Left ventricle myocardium superior (tissue), 1 donor: ENCODE measurements at places on chromosomes 2 and 18. TPM values are rescaled to one million over a fixed set of nuclear protein-coding genes. Genes with fewer than 3 reads are reported as not detected.
A peak's percentile ranks its signal among the peaks of the same experiment; 100 is the strongest.

GRCh38 chr2:47251404-47251675 is 96.2 kb upstream of the STPG4 start:
- DNase-seq = no peak

DNA sequence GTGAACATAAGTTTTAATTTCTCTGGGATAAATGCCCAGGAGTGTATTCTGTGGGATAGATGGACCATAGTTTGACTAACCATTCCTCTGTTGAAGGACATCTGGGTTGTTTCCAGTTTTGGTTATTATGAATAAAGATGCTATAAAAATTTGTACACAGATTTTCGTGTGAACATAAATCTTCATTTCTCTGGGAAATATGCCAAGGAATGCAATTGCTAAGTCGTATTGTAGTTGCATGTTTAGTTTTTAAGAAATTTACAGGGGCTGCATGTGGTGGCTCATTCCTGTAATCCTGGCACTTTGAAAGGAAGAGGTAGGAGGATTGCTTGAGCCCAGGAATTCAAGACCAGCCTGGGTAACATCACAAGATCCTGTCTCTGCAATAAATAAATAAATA is 6.9 kb upstream of the SLC11A1 start:
- no peak for DNase-seq

- no peak for DNase-seq
Observed at GRCh38 chr2:101779190-101779589, 81.7 kb downstream of the MAP4K4 start.

GRCh38 chr18:37270038-37270665 is 295.4 kb downstream of the CELF4 start:
- DNase-seq = peak; percentile 40

GRCh38 chr2:4533806-4534205 is 830.4 kb downstream of the DCDC2C start:
- no peak for DNase-seq

- peak; percentile 86 for DNase-seq
Observed at GRCh38 chr2:166375736-166376487, at the start of gene SCN9A. Gene SCN9A, minus strand, starts transcription at chr2:166375944. Its CDS starts 64,188 bp downstream, at chr2:166311756.

DNA sequence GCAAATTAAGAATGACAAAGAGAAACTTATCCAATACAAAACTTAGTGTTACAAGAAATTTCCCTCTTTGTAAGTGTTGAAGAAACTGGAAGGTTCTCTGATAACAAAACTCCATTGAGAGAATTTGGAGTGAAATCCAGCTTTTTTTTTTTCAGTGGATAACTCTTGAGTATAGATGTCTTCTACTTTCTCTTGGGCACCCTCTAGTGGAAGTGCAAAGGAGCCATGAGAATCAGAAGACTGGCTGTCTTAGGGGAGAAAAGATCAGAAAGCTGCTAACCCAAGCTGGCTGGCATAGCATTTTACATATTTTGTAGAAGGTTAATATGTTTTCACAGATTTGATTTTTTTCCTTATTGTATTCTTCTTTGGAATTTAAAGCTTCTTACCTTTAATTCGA is 138.8 kb upstream of the SATB2 start:
- DNase-seq = no peak

The PASK gene
- 3.4 TPM for total RNA-seq

The SCYGR4 gene
- not detected for total RNA-seq

The ANKAR gene
- 8.8 TPM for total RNA-seq

The AKAIN1 gene
- not detected for total RNA-seq
